RPMI7951 (cell line): ENCODE measurements at places on chromosomes 16 and 17.

- no peak for DNase-seq
Observed at GRCh38 chr17:10859051-10859450, 21.2 kb upstream of the PIRT start.

GRCh38 chr17:62995377-62995885 is 29.4 kb downstream of the TANC2 start:
- DNase-seq: peak; percentile 47

GRCh38 chr16:4249530-4250308 is 7.8 kb upstream of the SRL start:
- no peak for DNase-seq

- no peak for DNase-seq
Observed at GRCh38 chr17:11240841-11241610, at the start of gene SHISA6. TSS of gene SHISA6 (plus strand) at chr17:11241213.

DNA sequence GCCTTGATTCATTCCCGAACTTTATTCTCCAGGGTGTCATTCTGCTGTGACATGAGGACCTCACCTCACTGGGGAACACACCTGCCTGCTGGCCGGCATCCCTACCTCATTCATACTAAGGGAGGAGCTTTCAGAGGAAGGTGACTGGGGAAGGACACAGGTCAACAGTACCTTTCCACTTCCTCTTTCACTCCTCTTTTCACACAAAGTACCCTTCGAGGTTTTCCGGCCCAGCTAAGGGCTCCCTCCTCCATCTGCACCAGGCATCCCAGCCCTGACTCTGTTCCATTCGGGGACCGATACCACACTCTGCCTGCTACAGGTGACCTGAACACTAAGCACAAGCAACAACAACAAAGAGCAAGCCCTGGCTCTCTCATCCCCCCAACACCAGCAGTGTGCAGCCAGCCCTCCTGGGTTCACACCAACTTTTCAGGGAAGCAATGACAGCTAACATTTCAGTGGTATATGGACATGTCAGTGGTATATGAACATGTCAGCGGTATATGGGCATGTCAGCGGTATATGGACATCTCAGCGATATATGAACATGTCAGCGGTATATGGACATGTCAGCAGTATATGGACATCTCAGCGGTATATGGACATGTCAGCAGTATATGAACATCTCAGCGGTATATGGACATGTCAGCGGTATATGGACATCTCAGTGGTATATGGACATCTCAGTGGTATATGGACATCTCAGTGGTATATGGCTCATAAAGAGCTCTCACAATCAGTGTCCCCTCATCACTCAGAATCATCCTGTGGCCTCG is 16.0 kb downstream of the TRIM25 start:
- no peak for DNase-seq

DNA sequence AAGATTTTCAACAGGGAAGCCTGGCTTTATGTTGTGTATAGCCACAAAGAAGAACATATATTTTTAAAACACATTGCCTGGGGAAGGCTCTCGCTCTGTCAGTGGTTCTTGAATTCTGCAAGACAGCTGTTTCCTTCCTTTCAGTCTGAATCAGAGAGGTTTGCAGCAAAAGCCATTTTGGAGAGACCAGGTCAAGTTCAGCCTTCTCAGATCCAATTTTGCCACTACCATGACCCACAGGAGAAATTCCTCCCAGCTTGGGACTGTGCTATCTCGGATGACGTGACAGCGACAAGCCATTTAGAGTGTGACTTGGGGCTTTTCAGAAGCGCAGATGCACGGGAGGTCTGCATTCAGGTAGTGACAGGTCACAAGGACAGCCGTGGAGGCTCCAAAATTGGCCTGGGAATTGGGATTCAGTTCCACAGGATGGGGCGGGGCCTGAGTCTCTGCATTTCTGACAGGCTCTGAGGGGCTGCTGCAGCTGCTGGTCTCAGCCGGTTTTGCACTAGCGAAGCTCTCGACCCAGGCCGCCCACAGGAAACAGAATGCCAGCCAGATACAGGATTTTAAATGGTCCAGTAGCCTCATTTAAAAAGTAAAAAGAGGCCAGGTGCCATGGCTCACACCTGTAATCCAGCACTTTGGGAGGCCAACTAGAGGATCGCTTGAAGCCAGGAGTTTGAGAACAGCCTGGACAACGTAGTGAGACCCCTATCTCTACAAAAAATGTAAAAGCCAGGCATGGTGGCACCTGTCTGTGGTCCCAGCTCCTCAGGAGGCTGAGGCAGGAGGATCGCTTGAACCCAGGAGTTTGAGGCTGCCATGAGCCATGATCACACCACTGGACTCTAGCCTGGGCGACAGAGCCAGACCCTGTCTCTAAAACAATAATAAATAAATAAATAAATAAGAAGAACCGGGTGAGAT is 196.6 kb upstream of the CIBAR2 start:
- DNase-seq: no peak

GRCh38 chr16:11417487-11417886 is 72.2 kb downstream of the RMI2 start:
- DNase-seq: no peak

DNA sequence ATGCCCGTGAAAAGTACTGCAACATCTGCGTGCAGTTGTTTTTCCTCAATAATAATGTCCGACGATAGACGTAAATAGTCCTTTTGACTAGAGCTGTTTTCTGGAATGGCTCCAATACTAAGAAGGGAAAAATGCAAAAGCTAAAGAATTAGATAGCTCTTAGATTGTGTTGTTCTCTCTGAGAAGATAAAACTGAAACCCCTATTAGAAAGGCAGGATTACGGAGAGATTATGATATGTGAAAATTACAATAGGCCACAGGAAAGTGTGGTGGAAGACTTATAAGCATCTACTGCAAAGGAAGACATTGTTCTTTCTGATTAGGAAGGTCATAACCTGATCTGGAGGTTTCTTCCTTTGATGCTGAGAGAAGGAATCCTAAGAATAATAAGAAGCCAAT is 33.5 kb upstream of the KCNJ16 start:
- no peak for DNase-seq

- DNase-seq: no peak
Observed at GRCh38 chr17:31715446-31715845, 143.6 kb downstream of the COPRS start.

GRCh38 chr16:61379311-61379710 is 656.9 kb downstream of the CDH8 start:
- no peak for DNase-seq

GRCh38 chr17:46720408-46720807 is 98.1 kb downstream of the WNT3 start:
- no peak for DNase-seq

DNA sequence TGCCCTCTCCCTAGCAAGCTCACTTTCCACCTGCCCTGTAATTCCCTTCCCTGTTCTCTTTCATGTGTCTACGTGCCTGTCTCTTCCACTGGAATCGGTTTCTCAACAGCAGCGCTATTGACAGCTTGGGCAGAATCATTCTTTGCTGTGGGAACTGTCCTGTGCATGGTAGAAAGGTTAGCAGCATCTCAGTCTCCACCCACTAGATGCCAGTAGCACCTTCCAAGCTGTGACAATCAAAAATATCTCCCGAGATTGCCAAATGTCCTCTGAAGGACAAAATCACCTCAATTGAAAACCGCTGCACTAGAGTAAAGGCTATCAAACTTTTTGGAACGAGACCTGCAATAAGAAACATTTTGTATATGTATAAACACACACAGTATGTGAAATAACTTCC is 41.6 kb upstream of the KSR1 start:
- no peak for DNase-seq

GRCh38 chr17:60534613-60535157 is 8.6 kb upstream of the APPBP2 start:
- no peak for DNase-seq

- peak; percentile 73 for DNase-seq
Observed at GRCh38 chr17:2025622-2026309, 632 bp upstream of the RTN4RL1 start.

DNA sequence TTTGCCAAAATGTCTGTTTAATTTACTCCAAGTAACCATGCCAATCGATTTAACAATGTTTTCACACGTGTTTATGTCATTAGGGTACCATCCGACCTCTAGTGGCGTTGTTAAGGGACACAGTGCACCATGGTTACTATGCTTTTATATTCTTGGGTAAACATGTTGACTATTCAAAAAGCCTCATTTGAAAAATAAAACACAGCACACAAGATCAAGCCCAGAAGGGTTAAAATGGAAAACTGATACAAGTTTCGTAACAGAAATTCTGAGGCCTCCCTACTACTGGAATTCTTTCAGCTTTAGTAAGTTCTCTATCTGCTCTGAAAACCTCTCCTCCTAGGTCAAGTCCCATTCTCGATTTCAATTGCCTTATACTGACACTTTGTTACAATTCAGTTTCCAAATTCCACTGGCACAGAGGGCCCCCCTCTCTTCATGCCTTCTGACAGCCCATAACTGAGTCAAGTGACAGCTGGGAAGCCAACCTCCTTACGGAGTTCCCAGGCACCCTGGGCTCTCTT is 2.1 kb downstream of the CFAP20 start:
- peak; percentile 58 for DNase-seq

DNA sequence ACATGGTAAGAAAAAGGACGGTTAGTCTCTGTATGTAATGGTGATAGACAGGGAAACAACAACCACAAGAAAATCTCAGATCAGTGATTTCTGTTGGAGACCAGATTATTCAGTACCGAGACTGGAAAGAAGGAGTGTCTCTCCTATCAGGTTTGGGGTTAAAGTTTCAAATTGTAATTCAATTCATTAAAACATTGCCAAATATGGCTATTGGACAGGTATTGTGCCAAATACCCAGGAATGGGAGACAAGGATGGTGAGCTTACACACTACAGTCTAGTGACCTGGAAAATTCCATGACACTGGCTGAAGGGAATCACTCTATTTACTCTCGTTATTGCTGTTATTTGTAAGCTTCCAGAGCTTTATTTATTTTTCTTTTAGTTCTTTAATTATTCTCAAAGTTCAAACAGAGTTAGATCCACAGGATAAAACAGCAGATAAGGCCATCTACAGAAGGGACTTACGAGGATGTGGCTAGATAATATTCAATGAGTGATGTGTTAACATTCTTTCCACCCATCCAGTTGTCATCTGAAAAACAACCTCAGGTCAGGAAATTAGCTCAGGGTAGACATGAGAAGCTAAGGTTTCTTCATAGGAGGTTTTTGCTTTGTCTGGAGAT is 25.1 kb upstream of the MMD start:
- DNase-seq: no peak

DNA sequence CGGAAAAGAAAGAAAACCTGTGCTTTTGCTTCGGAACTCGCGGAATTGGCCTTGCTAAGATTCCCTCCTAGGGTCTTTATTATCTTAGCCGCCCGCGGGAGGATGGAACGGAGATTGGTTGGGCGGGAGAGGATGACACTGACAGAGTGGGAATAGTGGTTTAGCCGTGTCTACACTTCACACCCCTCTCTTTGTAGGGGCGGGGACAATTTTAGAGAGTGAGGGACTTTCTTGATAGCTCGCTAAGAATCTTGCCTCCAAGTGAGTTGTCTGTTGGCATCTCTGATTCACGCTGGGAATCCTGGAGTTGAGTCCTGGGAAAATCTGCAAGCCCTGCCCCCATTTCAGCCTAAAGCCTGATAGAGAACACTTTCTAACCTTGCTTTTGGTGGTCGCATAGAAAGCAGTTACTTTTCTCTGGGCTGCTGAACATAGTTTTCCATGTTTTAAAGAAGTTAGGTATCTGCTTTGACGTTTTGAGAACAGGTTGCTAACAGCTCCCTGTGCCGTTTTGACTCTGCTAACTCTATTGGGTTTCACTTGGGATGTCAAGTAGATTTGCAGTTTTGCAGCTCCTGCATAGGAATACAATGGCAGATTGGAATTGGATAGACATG is 697 bp downstream of the NOL11 start:
- DNase-seq: peak; percentile 57

GRCh38 chr16:35793601-35794000 is 2334.2 kb downstream of the TP53TG3F start:
- no peak for DNase-seq

DNA sequence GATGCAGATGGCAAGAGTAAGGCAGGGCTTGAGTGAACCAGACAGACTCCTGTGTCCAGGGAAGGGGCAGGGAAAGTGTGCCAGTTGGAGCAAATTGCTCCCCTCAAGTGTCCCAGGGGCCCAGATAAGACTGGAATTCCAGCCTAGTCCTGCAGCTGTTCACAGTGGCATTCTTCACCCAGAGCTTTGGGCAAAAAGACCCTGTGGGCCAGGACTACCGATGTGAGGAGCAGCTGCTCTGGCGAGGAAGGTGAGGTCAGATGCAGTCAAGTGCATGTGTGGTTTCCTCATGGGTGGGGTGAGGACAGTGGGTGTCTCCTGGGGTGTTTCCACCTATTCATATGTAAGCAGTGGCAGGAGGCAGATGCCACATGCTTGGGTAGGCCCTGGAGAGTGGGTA is 14.3 kb downstream of the NEUROD2 start:
- DNase-seq: no peak

GRCh38 chr16:28317040-28317880 is 24.9 kb downstream of the SBK1 start:
- peak; percentile 41 for DNase-seq

- no peak for DNase-seq
Observed at GRCh38 chr16:68387301-68387700, 61.0 kb downstream of the SMPD3 start.

- DNase-seq: no peak
Observed at GRCh38 chr16:11689031-11689840, 21.0 kb downstream of the SNN start.

- no peak for DNase-seq
Observed at GRCh38 chr16:52618753-52619497, 72.0 kb upstream of the TOX3 start.

- no peak for DNase-seq
Observed at GRCh38 chr16:13312063-13312462, 410.7 kb downstream of the SHISA9 start.

- DNase-seq: peak; percentile 52
Observed at GRCh38 chr16:24609740-24610415, 70.5 kb downstream of the RBBP6 start.

GRCh38 chr17:2011411-2012371 is 13.4 kb downstream of the RTN4RL1 start:
- peak; percentile 97 for DNase-seq

GRCh38 chr16:46801428-46802049 is 29.4 kb downstream of the C16orf87 start:
- peak; percentile 27 for DNase-seq

- DNase-seq: no peak
Observed at GRCh38 chr17:50955667-50956120, 89.5 kb upstream of the TOB1 start.

GRCh38 chr17:2335726-2336214 is 487 bp downstream of the TSR1 start:
- no peak for DNase-seq

- no peak for DNase-seq
Observed at GRCh38 chr16:29656688-29657523, 6.1 kb upstream of the SPN start.

GRCh38 chr17:54180950-54181349 is 358.2 kb downstream of the KIF2B start:
- no peak for DNase-seq

- no peak for DNase-seq
Observed at GRCh38 chr16:23836404-23837311, 875 bp downstream of the PRKCB start.

- DNase-seq: peak; percentile 50
Observed at GRCh38 chr17:915538-916201, 63.9 kb downstream of the NXN start.
